ENCODE measurements at places on chromosomes 5 and 9.

DNA sequence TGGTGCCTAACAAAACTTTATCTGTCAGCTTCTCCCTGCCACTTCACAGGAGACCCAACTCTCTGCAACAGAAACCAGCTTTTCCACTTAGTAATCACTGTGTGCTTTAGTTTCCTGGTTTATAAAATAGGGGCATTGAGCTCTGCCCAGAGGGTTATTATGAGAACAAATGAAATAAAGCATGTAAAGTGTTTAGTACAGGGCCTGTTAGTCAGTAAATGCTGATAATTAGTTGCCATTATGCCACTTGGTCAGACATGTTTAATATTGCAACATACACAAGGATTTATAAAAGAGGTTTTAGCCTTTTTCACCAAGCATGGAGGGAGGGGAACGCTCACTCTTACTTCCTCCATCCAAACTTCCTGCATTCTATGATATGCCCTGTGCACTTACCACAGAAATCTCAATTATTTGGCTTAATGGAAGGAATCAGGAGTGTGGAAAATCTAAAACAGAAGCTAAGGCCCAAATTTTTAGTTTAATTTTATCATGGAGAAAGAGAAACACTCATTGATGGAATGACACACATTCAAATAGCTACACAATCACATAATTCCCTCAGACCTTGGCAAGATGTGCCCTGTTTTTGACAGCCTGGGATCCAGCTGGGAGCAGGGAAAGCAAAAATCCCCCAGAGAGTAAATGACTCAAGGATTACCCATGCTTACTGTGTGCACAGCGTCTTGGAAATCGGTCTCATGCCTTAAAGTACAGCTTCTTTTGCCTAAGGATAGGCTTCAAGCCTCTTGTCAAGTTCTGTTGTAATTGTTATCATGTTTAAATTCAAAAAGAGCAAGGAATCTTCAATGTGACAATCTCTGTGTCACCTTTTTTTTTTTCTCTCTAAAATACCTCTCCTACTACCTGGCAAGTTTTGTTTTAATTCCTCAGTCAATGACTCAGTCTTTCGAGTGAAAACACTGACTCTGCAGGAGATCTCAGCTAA lies 34.0 kb downstream of the ZNF474 start:
- DNase-seq, result no peak

DNA sequence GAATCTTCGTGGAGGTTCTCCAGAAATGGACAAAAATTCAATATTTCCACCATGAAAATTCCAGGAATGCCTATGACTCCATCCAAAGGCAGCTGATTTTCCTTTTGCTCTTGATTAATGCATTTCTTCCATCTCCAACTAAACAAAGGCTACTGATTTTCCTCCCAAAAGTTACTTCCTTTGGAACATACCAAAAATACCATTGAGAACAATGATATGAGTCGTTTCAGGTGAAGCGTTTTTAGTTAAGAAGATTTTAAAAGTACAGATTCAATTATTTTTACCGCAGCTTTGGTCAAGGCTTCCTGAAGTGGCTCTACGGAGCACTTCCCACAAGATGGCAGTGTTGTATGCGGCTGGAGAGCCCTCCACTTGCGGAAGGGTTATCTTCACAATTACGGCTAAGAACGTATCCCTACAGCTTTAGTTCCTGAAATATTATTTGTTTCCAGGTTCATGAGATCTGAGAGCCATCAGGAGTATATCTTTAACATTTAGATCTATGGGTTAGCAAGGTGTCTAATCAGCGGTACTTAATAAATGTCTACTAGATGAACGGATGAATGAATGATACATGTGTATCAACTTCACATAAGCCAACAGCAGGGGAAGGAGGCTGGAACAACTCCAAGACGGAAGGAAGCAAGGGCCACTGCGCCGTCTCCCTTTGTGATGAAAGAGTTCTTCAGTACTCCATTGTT lies 35.9 kb upstream of the ARSB start:
- peak; percentile 64 for DNase-seq

DNA sequence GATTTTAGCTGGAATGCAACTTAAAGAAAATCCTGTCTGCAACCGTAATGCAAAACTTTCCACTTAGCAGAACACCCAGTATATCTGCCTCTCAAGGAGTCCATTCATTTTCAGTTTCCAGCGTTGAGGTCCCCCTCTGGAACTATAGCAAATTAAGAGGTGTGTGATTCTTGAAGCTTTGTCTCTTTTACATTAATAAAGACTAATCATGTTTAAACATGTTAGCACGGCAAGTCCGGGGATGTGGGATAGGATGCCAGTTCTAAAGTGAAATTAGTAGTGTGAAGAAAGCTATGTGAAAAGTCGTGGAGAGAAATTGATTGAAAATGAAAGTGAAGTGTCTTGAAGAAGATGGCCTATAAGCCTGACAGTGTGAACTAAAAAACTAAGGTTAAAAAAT lies 429.1 kb downstream of the NR2F1-AS1 start:
- DNase-seq, result no peak

DNA sequence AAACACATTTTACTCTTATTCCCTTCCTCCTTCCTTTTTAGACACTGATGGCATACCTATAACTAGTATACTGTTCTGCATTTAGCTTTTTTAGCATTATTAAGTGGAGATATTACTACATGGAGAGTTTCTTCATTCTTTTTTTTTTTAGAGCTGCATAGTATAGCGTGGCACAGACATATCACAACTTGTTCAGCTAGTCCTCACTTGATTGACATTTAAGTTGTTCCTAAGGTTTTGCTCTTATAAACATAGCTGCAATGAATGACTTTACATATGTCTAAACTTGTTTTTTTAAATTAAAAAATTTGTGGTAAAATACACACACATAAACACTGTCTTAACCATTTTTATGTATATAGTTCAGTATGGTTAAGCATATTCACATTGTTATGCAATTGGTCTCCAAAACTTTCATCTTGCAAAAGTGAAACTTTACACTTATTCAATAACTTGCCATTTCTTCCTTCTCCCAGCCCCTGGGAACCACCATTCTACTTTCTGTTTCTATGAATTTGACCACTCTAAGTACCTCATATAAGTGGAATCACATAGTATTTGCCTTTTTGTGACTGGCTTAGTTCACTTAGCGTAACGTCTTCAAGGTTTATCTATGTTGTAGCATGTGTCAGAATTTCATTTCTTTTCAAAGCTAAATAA lies 48.7 kb downstream of the ANKDD1B start:
- DNase-seq, result no peak

- no peak for DNase-seq
Observed at GRCh38 chr5:141873933-141874261, 4.3 kb downstream of the PCDH1 start.

DNA sequence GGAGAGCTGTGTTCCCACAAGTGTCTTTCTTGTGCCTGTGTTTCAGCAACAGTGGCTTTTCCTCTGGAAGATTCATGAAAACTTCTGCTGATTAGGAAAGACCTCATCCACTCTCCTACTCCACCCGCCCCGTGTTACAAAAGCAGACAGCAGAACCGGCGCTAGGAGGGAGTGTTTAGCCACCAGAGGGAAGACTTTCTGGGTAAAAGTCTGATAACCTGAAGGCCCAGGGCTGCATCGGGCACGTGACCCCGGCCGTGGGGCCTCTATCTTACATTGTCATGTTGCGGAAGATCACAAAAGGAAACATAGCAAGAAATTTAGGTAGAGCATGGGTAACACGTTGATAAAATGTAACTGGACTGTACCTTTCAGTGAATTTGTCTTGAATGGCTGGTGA lies 32.0 kb upstream of the DMRT2 start:
- DNase-seq, result peak; percentile 49

GRCh38 chr9:90970608-90971007 lies 169.0 kb downstream of the SYK start:
- DNase-seq, result no peak

DNA sequence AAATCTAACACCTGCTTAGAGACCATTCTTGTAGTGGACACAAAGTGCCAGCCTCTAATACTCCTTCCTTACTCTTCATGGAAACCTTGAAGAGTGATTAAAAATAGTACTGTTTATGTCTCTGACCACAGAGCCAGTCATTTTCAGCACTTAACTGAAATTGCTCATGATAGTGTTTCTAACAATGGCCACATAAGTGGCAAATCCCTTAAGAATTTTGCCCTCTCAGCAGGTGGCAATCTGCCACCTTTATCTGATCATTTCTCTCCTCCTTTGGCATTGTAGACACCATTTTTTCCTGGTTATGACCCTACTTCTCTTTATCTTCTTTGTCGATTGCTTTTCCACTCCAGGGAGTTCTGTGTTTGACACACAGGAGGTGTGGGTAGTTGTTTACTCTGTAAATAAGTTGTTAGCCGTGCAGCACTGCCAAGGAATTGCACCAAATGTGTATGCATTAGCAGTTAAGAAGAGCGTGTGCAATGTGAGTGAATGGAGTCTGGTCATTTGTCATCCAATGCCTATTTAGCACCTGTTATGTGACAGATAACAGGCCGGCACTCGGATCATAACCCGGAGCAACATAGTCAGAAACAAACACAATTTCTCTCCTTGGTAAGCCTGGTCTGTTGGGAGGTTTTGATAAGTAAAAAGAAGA lies 36.8 kb upstream of the STARD4 start:
- no peak for DNase-seq

GRCh38 chr5:145801195-145801594 lies 33.9 kb downstream of the PRELID2 start:
- DNase-seq, result no peak

- no peak for DNase-seq
Observed at GRCh38 chr5:9733486-9733885, 103.3 kb upstream of the TAS2R1 start.

DNA sequence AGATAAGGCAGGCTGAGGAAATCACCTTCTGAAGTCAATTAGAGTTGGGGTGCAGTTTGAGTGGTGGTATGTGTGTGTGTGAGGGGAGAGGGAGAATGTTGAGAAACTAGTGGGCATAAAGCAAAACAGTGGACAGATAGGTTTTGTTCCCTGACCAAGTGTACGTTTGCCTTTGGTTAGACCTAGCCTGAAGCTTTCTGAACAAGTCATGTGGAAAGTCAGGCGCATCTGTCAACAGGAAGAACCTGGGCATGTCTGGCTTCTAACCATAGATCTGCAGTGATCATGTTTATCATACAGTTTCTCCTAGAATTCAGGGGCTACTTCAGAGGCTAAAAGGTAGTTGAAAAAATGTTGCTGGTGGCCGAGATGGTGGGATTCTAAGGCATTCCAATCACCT lies 143.2 kb upstream of the PCA3 start:
- no peak for DNase-seq

DNA sequence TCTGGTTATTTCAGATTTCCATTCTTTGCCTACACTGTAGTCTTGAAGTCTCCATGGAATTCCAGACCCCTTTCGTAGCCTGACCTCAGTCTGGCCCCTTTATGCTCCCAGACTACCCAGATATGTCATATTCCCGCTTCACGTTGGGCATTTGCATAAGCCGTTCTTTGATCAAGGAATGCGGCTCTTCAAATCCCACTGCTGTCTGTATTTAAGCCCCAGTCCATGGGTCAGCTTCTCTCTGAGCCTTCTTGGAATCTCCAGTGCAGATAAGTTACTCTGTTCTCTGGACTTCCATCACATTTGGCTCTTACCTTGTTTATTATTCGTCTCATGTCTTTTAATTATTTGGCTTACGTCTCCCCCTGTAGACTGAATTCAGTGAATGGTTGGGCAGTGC lies 97.4 kb downstream of the PARP8 start:
- no peak for DNase-seq

GRCh38 chr5:114367029-114367428 lies 5.2 kb downstream of the KCNN2 start:
- DNase-seq, result peak; percentile 22

- no peak for DNase-seq
Observed at GRCh38 chr5:161700065-161700464, 14.5 kb downstream of the GABRA6 start.

- no peak for DNase-seq
Observed at GRCh38 chr5:32144378-32145207, 29.5 kb downstream of the GOLPH3 start.

GRCh38 chr5:118596255-118596654 lies 392.1 kb downstream of the DTWD2 start:
- DNase-seq, result no peak

DNA sequence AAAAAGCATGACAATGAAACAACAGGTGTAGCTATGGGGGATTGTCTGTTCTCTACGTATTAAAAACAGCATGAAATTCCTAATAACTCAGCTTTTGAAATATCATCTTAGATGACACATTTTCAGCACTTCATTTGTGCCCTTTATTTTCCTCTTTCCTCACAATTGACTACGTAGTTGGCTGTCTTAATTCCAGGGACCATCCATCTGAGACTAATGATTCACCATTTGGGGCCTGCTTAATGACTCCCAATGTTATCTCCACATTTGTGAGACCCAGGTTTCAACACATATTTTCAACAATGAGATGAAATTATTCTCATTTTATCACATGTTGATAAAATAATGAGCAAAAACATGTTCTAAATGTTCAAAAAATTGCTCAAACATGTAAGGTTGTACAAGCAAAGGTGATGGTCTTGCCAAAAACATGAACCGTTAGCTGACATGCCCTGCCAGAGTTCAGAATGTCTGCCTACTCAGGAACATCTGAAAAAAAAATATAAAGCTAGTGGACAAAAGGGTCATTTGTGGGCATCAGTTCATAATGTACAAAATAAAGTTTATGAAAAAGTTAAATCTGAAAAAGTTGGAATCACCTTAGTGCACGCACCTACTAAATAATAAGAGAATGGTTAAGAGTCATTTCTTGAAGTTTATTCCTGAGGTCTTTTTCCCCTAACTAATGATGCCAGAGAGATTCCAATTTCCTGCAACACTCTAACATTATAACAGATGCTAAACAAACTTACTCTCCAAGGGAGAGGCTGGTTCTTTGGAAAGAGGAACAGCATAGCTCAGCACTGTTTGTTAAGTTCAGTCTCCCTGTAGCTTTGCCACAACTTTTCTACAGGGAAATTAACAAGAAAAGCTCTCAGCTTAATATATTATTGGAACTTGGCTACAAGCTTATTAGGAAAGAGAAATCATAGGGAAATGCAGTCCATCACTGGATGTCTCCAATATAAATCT lies 275.5 kb downstream of the SPOCK1 start:
- DNase-seq, result no peak

DNA sequence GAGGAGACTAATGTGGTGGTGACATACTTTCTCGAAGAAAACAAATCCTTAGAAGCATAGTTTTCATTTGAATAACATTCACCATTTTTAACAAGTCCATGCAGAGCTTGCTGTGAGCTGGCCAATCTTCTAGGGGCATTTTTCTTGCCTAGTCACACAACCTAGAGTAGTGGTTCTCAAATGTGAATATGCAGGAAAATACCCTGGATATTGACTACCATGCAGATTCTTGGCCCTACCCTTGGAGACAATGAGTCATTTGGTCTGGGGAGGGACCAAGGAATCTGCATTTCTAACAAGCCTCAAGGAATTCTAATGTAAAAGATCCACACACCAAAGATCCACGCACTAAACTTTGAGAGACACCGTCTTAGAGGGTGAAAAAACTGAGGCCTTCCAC lies 23.5 kb downstream of the GDNF start:
- DNase-seq, result no peak

GRCh38 chr5:139046551-139046950 lies 151.6 kb downstream of the SIL1 start:
- no peak for DNase-seq

DNA sequence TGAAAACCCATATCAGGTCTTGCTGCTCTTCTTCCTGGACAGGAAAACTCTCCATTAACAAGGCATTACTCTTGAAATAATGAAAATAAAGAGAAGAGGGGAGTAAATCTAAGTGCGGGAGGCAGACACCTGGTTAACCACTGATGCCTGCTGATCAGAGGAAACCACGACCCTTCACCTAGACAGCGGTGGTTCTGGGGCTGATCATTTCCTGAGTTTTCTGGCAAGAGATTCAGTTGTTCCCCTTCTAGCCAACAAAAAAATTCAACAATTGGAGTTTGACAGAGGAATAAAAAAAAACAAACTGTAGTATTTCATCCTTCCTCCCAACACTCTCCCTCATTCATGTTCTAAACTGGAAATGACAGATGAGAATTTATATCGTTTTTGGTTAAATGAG lies 3.0 kb downstream of the RLN2 start:
- DNase-seq, result no peak
